Gastrocnemius medialis (tissue), 4 donors: ENCODE measurements at places on chromosomes 1 and 21. TPM values are rescaled to one million over a fixed set of nuclear protein-coding genes. Genes with fewer than 3 reads are reported as not detected.

Gene ATAD3C
- total RNA-seq = 0.07 TPM

DNA sequence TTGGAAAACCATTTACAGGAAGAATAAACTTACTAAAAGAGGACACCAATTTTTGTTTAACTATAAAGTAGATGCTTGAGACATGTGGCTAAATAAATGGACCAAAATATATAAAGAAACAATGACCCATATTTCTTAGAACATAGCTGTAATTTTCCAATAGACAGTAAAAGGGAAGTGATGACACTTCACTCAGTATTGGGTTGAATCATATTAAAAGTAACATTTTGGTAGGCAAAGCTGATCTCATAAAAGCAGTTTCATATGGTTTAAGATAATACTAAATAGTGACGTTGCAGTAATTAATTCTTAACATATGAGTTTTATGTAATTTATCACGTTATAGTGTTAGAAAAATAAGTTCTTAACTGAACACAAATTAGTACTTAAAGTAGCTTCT is 308.9 kb upstream of the RUNX1 start:
- DNase-seq = no peak

- no peak for DNase-seq
These were observed 755 bp downstream of the RPAP2 start for GRCh38 chr1:92299477-92300150.

DNA sequence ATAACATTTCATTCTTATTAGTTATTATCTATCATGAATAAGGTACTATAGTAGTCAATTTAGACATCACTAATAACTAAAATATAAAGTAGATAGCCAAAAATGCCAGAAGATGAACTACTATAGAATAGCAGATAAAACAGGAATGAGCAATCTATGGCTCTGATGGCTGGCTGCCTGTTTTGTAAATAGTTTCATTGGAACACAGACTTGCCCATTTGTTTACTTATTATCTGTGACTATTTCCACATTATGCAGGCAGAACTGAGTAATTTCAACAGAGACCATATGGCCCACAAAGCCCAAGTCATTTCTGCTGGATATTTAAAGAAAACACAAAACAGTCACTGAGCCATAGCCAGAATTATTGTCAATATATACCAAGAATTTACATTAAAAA is 222.1 kb downstream of the COL24A1 start:
- no peak for DNase-seq

- DNase-seq = no peak
These were observed 9.8 kb upstream of the CELSR2 start for GRCh38 chr1:109239409-109240068.
